Bone marrow (tissue), 2 donors: ENCODE measurements at places on chromosomes 6 and 20.
A peak's percentile ranks its signal among the peaks of the same experiment; 100 is the strongest.

DNA sequence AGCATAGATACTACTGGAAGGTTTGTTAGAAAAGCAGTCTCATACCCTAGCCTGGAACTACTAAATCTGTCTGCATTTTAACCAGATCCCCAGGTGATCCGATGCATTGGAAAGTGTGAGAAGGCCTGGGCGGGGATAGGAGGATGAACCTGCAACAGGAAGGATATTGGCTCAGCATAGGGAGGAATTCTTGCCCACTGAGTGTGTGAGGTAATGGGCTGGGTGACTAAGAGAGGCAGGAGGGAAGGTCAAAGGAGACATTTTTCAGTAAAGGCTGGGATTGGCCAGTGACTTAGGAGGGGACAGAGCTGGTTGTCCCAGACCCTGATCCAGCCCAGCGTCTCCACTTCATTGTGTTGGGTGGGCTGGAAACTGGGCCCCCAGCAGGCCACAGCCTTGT lies 191.0 kb upstream of the LRFN2 start:
- DNase-seq, result no peak

- DNase-seq, result no peak
Observed at GRCh38 chr6:88262332-88262731, 96.2 kb upstream of the CNR1 start.

GRCh38 chr6:70270287-70271005 lies 32.4 kb downstream of the COL9A1 start:
- no peak for DNase-seq

DNA sequence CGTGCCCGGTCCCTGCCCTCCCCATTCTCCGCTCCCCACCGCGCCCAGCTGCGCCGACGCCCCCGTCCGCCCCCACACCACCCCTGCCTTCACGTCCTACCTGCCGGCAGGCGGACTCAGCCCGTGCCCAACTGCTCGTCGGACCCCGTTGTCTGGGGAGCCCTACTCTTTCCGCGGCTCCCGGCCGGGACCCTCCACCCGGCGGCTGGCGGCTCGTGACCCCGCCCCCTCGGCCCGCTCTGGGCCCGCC lies at the start of gene SERAC1:
Gene SERAC1 (minus strand): TSS at position 223 of the 250 bp plus-strand sequence. CDS start 9,899 bp downstream, outside the sequence.
- DNase-seq, result no peak

DNA sequence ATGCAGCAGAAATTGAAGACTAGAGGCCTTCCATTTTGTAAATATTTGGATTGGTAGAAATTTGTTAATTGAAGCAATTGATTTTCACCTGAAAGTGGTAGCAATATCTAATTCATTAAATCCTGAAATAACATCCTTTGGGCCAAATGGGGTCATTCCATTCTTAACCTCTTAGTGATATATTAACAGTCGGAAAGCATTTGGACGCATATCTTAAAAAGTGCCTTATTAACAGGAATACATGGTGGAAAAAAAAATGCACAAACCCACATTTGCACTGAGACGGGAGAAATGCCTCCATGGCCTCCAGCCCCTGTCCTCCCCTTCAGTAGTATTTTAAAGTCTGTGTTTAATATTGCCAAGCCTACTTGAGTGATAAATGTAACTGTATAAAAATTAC lies 205.5 kb downstream of the TFAP2B start:
- DNase-seq, result no peak

- DNase-seq, result no peak
Observed at GRCh38 chr6:12729467-12729866, 12.9 kb downstream of the PHACTR1 start.

GRCh38 chr6:157763904-157764177 lies 59.2 kb upstream of the SNX9 start:
- DNase-seq, result no peak

- no peak for DNase-seq
Observed at GRCh38 chr6:128139519-128139918, 238.7 kb upstream of the THEMIS start.

GRCh38 chr6:34045771-34046170 lies 100.1 kb downstream of the GRM4 start:
- DNase-seq, result no peak

GRCh38 chr20:34888468-34888867 lies 12.1 kb downstream of the ACSS2 start:
- DNase-seq, result peak; percentile 19

GRCh38 chr6:83770910-83771309 lies 62.0 kb upstream of the SNAP91 start:
- DNase-seq, result no peak

DNA sequence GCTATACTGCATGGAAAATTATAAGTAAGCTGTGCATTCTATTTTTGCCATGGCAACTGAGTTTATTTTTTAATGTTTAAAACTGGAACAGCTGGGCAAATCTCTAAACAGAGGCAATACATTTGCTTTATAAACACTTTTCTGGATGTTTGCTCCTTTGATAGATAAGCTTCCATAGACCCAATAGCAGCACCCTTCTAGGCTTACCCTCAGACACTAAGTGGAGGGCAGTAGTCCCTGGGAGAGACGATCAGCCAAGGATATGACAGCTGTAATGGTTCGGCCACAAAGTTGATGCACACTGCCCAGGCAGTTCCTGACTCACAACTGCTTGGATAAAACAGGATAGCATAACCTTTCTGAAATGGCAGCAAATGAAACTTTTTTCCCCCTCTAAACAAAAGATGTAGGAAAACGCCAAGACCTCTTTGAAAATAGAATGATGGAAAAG lies 8.5 kb upstream of the MRPS10 start:
- DNase-seq, result no peak

DNA sequence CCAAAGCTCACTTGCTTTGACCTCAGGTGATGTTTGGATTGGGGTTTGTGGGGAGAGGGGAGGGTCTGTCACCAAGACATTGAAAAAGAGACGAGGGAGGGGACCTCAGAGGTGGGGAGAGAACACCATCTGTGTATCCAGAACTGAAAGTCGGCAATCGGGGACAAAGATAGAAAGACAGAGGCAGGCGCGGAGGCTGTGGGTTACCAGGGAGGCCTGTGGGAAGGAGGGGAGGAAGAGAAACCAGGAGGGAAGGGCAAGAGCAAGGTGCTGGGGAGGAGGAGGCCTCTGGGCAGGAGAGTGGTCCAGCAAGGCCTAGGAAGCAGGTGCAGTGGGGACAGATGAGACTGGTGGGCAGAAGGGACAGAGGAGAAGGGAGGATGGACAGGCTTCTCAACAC lies 211.2 kb downstream of the CDC5L start:
- no peak for DNase-seq

DNA sequence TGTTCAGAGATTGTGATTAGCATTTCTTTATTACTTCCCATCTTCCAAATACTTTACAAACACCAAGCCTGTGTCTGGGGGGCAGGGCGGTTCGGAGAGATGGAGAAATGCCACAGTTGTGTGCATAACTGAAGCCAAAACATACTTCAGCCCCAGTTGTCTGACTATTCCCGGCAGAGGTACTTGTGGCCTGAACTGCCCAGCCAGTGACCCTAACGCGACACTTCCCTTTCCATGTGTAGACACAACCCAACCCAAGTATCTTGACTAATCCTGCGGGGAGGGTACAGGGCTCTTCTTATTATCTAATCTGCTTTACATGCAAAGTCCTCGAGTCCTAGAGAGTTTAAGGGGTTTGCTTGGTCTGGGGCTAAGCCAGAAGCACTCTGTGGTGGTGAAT lies 46.2 kb downstream of the ISM1 start:
- no peak for DNase-seq

DNA sequence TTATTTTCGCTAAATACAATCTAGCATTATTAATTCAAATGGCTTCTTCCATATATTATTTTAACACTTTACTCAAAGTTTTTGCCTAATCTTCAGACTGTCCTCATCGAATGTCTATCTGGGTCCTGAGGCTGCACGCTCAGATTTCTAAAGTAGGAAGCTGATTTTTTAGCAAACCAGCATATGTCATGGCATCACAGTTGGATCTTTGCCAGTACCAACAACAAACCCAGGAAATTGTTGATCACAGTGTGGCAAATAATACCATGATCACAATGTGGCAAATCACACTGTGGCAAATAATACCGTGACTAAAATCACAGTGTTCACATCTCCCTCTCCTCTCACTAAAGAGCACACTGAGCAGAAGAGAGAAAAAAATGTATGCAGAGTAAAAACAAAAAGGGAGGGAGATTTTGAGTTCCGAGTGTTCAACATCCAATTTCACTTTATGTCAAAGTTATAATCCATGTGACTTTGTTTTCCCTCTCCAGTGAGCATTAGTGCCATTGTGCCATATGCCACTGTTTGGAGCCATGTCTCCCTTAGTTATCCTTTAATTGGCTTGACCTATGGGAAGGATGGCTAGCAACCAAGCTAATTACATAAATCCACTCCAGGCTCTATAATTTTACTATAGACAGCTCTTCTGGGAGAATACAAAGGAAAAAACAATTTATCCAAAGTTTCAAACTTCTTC lies 1059.6 kb downstream of the HACE1 start:
- no peak for DNase-seq

DNA sequence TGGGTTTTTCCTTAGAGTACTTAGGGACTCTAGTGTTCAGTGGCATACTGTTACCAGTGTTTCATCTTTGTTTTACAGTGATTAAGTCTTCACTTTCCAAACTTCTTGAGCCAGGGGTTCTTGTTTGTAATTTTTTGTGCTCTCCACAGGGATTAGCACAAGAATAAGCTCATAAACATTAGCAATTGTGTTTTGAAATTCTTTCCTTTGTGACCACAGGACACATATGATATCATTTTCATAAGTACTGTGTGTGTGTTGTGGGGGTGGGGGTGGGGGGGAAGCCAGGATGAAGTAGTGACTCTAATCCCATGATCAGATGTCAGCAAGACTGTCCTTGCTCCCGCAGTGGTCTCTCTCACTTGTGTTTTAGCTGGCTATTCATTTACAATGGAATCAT lies 101.5 kb upstream of the SCP2D1 start:
- no peak for DNase-seq

DNA sequence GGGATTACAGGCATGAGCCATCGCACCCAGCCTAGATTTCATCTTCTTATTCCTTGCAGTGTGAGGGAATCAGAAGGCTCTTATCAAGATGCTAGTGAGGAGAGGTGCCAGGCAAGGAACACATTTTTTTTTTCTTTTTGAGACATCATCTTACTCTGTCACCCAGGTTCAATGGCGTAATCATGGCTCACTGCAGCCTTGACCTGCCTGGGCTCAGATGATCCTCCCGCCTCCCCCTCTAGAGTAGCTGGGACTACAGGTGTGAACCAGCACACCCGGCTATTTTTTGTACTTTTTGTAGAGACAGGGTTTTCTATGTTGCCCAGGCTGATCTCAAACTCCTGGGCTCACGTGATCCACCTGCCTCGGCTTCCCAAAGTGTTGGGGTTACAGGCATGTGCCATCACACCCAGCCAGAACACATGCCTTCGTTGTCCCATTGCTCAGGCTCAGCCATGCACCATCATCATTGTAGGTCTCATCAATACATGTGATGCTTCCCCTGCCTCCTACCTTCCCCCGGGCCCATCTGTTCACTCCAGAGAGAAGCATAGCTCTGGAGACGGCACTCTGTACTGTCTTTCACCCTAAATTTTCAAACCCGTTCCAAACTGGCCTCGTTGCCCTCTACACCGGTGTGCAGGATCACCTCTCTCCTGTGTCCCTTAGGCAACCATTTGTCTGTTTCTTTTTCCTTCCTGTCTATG lies 10.1 kb downstream of the FLOT1 start:
- DNase-seq, result no peak

DNA sequence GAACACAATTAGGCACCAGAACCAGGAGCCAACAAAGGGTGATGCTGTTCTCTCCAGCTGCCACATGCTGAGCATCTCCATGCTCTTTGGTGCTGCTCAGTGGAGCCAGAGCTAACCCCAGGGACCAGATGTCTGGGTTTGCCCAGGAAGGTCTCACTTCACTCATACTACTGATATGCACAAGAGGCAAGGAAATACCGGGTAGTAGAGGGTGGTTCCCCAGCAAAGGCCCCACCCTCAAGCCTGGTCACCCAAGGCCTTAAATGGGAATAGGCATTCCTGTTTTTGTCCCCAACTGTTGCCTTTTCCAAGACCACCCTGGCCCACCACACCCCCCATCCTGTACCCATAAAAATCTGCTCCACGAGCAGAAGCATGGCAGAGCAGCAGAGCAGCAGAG lies 204.5 kb upstream of the TAB2 start:
- DNase-seq, result no peak

- DNase-seq, result no peak
Observed at GRCh38 chr20:48603819-48604405, 223.9 kb downstream of the PREX1 start.

DNA sequence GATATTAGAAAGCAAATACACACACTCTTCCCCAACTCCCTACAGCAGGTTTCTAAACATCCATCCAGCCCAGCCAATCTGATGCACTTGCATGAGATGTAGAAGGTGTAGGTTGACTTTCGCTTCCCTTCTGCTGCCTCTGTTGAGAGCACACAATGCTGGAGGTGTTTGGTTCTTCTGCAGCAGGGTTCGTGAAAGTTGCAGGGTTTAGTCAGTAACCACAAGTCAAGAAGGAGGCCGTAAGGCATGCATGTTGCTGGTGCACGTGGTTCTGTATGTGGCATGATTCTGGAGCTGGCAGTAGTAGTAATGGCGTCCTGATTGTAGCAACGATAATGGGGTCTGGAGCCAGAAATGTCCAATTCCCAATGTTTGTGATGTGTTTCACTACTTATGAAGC lies 53.0 kb downstream of the DEK start:
- DNase-seq, result no peak

DNA sequence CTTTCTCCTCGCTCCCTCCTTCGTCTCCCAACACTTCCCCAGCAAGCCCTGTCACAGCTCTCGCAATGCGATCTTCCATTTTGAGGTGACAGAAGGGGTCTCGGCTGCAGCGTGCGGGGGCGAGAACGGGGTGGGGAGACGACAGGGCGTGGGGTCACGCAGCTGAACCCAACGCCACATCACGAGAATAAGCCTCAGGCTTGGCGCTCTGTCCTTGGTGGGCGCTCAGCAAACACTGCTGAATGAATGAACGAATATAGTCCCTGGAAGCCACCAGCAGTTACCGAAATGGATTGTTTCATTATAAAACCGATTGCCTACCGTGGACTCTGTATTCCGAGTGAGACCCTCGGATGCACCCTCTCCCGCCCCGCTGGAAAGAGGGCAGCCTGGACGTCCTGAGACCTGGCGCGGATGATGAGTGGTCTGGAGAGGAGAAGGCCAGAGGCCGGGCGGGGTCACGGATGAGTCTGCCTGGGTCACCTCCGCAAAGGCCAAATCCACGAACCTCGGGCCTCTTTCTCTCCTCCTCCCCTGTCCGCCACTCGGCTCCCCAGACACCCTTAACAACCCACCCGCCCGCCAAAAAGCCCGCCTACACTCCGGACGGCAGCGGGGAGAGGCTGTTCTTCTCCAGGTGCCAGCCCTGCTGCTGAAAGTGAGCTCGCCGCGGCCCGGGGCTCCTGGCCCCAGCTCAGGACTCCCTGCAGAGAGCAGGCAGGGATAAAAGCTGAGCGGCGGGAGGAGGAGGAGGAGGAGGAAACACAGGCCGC lies 3.7 kb downstream of the NRN1 start:
- no peak for DNase-seq
